ENCODE measurements at places on chromosomes 3 and 15.

GRCh38 chr3:45332901-45333407 lies 55.4 kb upstream of the LARS2 start:
- no peak for DNase-seq

GRCh38 chr15:81880314-81880713 lies 165.5 kb downstream of the MEX3B start:
- DNase-seq: no peak

DNA sequence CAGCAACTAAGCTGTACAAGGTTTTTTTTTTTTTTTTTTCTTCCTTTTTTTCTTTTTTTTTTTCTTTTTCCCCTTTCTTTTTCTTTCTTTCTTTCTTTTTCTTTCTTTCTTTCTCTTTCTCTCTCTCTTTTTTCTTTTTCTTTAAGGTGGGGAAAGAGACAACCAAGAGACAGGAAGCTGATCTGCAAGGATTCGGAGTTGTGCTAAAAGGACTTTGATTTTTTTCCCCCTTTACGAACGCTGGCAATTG lies 148 bp downstream of the RBMS3 start:
- no peak for DNase-seq

- no peak for DNase-seq
Observed at GRCh38 chr3:128794770-128795649, 69.0 kb downstream of the RAB7A start.

- DNase-seq: no peak
Observed at GRCh38 chr3:14150491-14151230, 25.8 kb downstream of the TMEM43 start.

GRCh38 chr3:79597709-79598108 lies 170.1 kb downstream of the ROBO1 start:
- no peak for DNase-seq

- DNase-seq: no peak
Observed at GRCh38 chr3:168028086-168028485, 67.6 kb downstream of the GOLIM4 start.

DNA sequence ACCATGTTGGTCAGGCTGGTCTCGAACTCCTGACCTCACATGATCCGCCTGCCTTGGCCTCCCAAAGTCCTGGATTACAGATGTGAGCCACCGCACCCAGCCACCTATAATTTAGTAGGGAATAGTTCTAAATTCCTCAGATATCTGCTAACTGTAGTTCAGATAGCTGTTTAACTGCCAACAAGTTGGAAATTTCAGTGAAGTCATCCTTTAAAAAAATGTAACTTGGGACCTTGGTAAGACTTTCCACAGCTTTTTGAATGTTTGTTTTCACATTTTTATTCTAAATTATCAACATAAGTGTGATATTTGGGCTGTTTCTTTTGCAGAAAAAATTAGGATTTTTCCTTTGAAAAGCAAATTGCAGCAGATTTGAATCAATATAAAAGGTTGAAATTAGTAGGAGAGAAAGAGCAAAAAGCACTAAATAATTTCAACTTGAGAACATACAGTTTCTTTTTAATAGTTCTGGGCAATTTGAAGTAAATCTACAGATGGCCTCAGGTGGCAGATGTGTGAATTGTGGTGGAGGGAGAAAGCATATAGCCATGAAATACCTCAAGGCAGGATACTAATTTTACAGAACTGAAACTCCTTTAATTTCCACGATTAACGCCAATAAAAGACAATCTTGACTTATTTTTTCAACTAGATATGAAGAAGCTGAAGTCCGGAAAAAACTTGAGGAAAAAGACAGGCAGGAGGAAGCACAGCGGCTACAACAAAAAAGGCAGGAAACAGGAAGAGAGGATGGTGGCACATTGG lies 34.3 kb downstream of the USP8 start:
- no peak for DNase-seq

GRCh38 chr3:32392536-32393302 lies 1.1 kb downstream of the CMTM7 start:
- DNase-seq: no peak

Measured in AG09309 (cell line).